ENCODE measurements at places on chromosomes 2 and 18.
A peak's percentile ranks its signal among the peaks of the same experiment; 100 is the strongest.

GRCh38 chr2:197599285-197599965 is 76.0 kb downstream of the RFTN2 start:
- peak; percentile 21 for DNase-seq

DNA sequence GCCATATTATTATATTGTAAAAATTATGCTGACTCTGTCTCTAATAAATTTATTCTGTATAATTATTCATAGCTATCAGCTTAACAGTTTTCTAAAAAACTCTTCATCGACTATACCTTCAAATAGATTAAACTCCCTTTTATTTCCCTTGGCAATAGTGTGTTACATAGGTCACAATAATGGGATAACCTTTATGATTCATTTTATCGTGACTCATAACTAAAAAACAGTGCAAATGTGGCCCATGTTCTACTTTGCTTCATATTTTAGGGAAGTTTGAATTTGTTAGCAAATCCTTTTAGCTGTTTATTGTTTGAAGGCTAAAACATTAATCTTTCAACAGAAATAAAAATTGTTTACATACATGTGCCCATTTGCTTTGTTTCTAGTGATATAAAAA is 783.2 kb upstream of the CDH2 start:
- no peak for DNase-seq

DNA sequence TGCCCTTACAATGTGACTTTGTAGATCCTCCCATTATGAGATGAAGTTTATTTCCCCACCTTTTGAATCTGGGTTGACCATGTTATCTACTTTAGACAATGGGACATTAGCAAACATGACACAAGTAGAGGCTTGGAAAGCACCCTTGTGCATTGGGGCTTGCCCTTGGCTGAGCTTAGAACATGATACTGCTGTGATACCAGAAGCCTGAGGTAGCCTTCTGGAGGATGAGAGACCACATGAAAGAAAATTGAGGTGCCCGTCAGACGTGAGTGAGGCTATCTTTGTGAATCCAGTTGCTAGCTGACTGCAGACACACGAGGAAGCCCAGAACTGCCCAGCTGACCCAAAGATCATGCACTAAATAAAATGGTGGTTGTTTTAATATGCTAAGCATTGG is 341.2 kb downstream of the CYP26B1 start:
- no peak for DNase-seq

GRCh38 chr2:48727560-48727959 is 28.0 kb downstream of the LHCGR start:
- no peak for DNase-seq

- no peak for DNase-seq
Measured at GRCh38 chr2:114456566-114456965, 14.1 kb downstream of the DPP10 start.
